ENCODE measurements at places on chromosomes 6 and 20.

DNA sequence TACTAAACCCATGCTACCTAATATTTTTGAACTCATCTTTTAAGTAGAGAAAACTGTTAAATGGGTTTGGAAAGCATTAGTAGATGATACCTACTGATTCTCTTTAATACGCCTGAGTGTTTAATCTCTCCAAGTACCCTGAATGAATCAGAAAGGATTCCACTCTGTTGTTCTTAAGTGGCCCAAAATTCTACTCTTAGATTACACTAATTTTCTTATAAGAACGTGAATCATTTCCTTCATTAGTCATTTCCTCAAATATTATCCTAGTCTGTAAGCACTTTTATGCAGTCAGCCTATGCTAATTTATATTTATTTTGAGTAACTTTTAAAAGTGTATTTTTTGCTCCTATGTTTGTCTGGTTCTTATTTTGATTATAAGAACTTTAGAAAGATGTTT, 380.0 kb downstream of the BTBD9 start:
- no peak for DNase-seq

- no peak for DNase-seq
Observed at GRCh38 chr6:138468320-138469015, 30.8 kb downstream of the NHSL1 start.

DNA sequence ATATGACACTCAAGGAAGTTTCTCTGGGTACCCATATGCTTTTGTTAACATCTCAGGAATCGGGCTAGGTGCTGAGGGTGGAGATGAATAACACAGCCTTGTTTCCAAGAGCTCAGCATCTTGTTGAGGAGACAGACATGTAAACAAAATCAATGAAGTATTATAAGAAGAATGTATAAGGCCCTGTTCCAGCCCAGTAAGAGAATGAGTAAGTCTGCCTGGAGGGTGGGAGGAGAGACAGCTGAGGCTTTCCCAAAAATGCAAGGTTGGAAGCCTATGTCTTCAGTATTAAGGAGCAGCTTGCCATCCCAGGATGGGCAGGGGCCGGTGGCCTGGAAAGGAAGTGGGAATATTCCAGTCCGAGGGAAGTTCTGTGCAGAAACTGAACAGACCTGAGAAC, 615.3 kb upstream of the BTBD3 start:
- no peak for DNase-seq

- DNase-seq, result no peak
Observed at GRCh38 chr20:34579979-34580940, 21.7 kb downstream of the MAP1LC3A start.

DNA sequence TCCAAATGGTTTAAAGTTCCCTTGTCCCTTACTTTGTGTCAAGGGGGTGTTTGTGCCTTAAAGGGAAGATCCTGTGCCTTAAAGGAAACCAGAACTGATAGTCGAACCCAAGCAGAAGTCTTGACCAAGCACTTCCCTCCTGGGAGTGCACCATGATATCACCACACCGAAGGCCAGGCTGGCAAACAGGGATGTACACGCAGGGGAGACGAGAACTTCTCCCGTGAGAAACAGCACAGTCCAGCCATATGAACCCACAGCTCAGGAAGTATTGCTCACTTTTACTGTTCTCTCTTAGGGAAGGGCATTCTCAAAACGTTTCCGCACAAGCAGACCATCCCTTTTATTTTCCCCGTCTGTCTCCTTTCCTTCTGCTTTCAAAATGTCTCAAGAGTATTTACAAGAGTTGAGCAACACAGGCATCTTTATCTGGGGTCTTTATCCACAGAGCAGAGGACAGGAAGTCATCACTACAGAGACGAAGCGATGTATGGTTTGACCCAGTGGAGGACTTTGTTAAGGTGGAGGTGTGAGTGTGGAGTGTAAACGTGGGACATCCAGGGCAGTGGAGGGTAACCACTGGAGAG, 12.8 kb upstream of the SERPINB1 start:
- DNase-seq, result no peak

DNA sequence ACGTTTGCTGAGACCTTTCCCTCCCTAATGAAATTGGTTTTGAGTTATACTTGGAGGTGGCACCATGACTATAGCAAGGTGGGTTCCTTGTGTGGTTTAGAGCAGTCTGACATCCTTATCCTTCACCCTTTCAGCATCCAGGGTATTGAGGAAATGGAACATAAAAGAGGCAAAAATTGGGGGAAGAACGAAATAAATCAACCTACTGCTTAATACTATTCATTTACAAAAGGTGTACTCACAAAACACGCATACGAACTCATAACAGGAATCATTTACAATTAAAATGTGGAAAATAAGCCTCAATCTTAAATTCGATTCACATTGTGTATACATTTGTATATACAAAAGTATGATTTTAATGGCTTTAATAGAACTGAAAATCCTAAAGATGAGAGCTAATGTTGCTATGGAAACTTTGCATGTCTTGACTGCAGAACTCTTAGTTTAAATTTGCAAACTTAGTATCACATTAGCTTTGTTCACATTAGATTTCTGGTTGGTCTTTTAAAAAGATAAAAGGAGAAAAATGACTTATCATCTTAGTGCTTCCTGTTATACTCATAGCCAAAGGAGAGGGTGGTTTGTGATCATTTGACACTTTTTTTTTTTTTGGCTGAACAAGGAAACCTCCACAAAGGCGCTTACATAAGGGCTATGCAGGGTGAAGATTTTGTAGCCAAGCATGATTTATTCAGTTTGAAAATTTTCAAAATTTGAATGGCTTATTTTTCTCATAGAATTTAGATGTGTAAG, 76.1 kb upstream of the ATXN1 start:
- DNase-seq, result no peak

DNA sequence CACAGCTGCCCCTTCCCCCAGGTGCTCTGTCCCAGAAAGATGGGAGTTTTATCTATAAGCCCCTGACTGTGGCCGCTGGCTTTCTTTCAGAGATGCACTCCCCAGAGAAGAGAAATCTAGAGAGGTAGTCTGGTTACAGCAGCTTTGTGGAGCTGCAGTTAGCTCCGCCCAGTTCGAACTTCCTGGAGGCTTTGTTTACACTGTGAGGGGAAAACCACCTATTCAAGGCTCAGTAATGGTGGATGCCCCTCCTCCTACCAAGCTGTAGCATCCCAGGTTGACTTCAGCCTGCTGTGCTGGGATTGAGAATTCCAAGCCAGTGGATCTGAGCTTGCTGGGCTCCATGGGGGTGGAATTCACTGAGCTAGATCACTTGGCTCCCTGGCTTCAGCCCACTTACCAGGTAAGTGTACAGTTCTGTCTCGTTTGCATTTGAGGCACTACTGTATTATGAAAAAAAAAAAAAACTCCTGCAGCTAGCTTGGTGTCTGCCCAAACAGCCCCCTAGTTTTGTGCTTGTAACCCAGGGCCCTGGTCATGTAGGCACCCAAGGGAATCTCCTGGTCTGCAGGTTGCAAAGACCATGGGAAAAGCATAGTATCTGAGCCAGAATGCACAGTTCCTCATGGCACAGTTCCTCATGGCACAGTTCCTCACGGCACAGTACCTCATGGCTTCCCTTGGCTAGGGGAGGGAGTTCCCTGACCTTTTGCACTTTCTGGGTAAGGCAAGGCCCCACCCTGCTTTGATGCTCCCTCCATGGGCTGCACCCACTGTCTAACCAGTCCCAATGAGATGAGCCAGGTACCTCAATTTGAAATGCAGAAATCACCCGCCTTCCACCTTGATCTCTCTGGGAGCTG, 275.0 kb downstream of the CENPW start:
- DNase-seq, result no peak

- DNase-seq, result no peak
Observed at GRCh38 chr6:43075670-43076463, at the start of gene PTK7. TSS of gene PTK7 (plus strand) at chr6:43076314. CDS start at chr6:43076489, 175 bp downstream.

- no peak for DNase-seq
Observed at GRCh38 chr20:47007826-47008655, 113.4 kb downstream of the EYA2 start.

- no peak for DNase-seq
Observed at GRCh38 chr6:131305037-131305850, 170.0 kb downstream of the AKAP7 start.

GRCh38 chr20:363319-364078, 16.6 kb downstream of the NRSN2 start:
- no peak for DNase-seq

DNA sequence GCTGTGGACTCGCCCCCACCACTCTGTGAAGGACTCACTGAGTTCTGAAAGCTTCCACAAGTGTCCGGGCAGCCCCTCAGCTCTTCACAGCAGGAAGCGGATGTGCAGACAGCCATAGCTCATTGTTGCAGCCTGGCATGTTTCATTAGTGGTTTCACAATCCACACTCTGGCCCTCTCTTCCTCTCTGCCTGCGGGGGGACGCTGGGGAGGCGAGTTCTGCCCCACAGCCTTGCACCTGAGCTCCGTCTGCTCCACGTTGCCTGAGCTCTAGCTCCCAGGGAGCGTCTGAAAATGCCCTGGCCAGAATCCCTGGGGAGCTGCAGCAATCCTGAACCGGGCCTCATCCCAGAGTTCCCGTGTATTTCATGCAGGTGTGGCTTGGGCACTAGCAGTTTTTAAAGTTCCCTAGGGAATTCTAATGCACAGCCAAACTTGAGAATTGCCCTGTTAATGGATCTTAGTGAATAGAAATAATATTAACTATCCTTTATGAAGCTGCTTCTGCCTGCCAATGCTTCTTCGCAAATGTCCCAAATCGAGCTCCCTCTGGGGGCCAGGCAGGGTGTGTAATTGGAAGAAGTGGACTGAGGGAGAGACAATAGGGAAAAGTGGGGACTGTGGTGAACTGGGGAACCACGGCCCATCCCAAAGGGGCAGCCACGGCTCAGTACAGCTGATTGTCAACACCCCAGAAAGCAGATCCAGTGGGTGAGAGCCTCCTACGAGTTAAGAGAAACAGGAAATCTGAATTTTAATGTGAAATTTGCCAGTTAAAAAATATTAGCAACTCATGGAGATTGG, 51.5 kb downstream of the CTCFL start:
- DNase-seq, result no peak

DNA sequence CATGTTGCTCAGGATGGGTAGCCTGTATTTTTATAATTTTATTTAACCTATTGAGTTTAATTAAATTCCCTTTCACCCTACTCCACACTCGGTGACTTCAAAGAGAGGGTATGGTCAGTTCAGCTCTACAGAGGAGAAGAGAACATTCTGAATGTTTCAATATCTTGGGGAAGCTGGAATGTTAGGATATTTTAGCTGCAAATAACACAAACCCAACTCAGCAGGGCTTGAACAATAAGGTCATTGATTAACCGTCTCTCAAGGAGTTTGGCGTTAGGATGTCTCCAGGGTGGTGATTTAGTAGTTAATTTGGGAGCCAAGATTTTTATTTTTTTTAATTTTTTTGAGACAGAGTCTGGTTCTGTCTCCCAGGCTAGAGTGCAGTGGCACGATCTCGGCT, 143.6 kb upstream of the SALL4 start:
- DNase-seq, result no peak

GRCh38 chr20:42907730-42908129, 282.0 kb downstream of the PTPRT start:
- no peak for DNase-seq

- no peak for DNase-seq
Observed at GRCh38 chr6:83226517-83226916, 33.4 kb downstream of the RWDD2A start.

- no peak for DNase-seq
Observed at GRCh38 chr6:37176268-37177076, 6.5 kb downstream of the PIM1 start.

GRCh38 chr6:137339929-137340559, 120.9 kb upstream of the IFNGR1 start:
- DNase-seq, result no peak

DNA sequence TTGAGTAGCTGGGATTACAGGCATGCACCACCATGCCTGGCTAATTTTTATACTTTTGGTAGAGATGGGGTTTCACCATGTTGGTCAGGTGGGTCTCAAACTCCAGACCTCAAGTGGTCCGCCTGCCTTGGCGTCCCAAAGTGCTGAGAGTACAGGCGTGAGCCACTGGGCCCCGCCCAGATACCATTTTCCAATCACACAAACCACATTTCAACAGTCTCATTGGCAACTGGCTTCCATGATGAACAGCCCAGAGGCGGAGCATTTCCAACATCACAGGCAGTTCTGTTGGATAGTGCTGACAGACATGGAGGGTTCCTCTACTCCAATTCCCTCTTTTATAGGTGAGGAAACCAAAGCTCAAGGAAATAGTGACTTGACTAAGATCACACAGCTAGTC, 43.9 kb upstream of the PLCB4 start:
- DNase-seq, result no peak

GRCh38 chr20:43761386-43762340, 34.9 kb upstream of the GTSF1L start:
- no peak for DNase-seq

DNA sequence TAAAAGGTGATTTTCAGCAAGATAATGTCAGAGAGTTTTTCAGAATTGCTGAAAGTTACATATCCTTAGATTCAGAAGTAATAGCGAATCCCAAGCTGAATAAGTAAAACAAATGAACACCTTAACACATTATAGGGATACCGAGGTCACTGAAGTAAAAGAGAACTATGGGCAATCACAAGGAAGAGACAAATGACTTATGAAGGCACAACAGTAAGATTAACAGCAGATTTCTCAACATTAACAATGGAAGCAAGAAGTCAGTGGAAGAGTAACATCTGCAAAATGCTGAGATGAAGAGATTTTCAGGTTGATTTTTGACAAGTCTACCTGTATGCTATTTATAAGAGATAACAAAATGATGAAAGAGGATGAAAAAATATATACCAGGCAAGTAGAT, 86.1 kb upstream of the EZR start:
- no peak for DNase-seq

DNA sequence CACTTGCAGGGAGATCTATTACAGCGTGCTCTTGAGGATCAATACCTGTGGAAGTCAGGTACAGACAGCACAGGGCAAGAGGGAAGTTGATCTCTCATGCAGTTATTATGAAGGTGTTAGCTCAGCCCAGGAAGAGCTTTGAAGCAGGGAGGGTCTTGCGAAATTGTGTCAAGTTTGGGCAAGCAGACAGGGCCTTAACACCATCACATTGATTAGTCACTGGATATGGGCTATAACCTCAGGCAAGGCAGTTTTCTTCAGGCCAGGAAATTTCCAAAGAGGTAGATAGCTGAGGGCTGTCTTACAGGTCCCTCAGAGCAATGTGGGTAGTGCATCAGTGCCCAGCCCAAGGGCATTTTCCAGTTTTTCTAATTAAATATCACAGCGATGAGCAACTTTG, 643.8 kb downstream of the DHX35 start:
- no peak for DNase-seq

DNA sequence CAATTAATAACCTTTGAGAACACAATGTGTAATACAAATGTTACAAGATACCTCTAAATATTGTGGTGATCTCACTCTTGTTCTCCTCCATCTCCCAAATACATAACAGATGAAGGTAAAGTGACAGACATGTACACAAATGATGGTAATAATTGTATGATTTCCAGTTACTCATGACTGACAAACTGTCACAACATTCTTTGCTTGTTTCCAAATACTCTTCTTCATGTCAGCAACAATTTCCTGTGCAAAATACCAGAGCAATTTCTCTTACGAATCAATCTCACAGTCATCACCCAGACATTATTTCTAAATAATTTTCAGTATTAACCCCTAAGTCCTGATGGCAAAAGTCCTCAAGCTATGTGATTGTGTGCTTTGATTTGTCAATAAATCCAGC, 92.9 kb downstream of the RPS12 start:
- DNase-seq, result no peak

All from stimulated activated CD4-positive, alpha-beta T cell treated with anti-CD3 and anti-CD28 coated beads, Interleukin-15, amount 100 ng/mL, for 48 hours (primary cell).